ENCODE measurements at places on chromosomes 6 and 20. TPM values are rescaled to one million over a fixed set of nuclear protein-coding genes. Genes with fewer than 3 reads are reported as not detected.
A peak's percentile ranks its signal among the peaks of the same experiment; 100 is the strongest.

DNA sequence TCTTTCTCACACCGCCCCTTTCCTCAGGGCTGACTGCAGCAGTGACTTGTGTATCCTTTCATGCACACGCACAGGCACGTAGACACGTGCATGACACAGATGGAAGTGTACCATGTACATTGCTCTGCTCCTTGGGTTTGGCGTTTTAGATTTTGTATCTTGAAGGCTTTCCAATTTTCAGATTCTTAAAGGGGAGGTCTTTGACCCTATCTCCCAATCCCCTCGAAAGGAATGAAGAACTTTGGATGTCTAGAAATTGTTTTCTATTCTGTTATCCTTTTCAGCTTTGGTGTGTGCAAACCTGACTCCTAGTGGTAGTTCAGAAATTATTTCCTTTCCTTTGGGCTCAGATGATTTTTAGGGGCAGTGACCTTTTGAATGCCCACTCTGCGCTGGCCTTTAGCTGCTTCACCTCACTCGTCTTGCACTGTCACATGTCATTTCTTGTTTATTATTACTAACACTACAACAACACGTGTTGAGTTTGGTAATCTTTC lies 63.0 kb downstream of the HIVEP1 start:
- DNase-seq, result no peak
- H3K27ac ChIP-seq, result no peak overlapping the region
- H3K36me3 ChIP-seq, result no peaks in the 10 kb centered on the region

DNA sequence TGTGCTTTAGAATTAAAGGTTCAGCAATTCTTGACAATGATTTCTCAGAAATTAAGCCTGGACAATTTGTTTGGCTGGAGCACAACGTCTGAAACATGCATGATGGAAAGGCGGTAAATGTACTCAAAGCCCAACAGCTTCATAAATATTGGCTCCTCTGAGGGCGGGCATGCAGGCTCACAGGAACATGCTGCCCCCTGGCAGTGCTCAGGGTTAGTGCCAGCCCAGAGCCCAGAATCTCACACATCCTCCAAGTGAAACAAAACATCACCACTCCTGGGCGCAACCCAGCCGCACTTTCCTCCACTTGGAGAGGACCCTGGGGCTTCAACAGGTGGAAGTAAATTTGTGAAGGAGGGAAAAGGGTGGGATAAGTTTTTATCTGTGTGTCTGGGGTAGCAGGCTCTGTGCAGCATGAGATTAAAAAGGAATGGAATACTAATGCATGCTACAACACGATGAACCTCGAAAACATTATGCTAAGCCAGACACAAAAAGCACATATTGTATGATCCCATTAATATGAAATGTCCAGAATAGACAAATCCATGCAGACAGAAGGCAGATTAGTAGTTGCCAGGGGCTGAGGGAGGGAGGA lies 54.1 kb upstream of the PTPRT start:
- H3K27me3 ChIP-seq, result no peaks in the 10 kb centered on the region
- no peaks in the 10 kb centered on the region for H3K36me3 ChIP-seq
- no peak overlapping the region for H3K4me3 ChIP-seq

- H3K36me3 ChIP-seq, result no peaks in the 10 kb centered on the region
- H3K4me3 ChIP-seq, result no peak overlapping the region
- H3K4me1 ChIP-seq, result no peaks in the 10 kb centered on the region
- H3K27ac ChIP-seq, result no peak overlapping the region
- H3K27me3 ChIP-seq, result no peaks in the 10 kb centered on the region
Measured at GRCh38 chr6:142376115-142376514, 74.3 kb downstream of the ADGRG6 start.

DNA sequence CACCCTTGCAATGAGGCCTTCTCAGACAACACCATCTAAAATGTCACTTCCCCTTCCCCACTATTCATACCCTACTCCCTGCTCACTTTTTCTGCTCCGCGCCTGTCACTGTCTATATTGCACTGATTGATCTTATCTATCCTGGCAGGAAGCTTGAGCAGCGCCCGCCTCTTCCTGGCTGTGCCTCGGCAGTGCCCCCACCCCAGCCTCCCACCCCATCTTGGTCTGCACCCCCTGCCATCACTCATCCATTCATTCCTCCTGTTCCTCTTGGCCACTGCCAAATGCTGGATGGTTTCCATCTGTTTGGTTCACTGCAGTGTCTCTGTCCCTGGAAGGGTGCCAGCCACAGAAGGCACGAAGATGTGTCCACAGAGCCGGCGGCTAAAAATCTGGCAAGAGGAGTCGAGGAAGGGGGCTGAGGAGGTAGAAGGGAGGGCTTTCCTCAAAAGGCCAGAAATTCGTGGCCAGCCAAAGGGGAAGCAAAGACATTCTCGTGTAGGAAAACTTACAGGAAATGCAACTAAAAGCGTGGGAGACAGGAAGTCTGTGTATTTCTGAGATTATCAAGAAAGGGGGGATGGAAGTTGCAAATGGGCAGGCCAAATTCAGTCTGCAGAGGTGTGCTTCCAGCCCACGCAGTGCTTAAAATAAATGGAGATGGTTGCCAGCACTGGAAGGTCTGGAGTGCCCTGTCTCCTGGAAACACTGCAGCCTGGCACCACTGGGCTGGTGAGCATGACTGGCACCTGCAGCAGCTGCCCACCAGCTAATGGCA lies 27.6 kb downstream of the SYNJ2 start:
- H3K4me1 ChIP-seq, result no peaks in the 10 kb centered on the region
- H3K4me3 ChIP-seq, result no peak overlapping the region
- peak overlapping the region; percentile 32 for H3K27ac ChIP-seq
- H3K36me3 ChIP-seq, result no peaks in the 10 kb centered on the region

GRCh38 chr6:166604328-166604727 lies 17.9 kb upstream of the RAMACL start:
- no peak overlapping the region for H3K4me3 ChIP-seq
- no peak overlapping the region for H3K27ac ChIP-seq
- no peaks in the 10 kb centered on the region for H3K27me3 ChIP-seq

- no peak overlapping the region for H3K27ac ChIP-seq
- H3K36me3 ChIP-seq, result peaks cover 3% of the 10 kb centered on the region
- DNase-seq, result no peak
- H3K4me1 ChIP-seq, result no peaks in the 10 kb centered on the region
- no peak overlapping the region for H3K4me3 ChIP-seq
- H3K27me3 ChIP-seq, result no peaks in the 10 kb centered on the region
Measured at GRCh38 chr6:53523511-53524454, 21.1 kb downstream of the GCLC start.

DNA sequence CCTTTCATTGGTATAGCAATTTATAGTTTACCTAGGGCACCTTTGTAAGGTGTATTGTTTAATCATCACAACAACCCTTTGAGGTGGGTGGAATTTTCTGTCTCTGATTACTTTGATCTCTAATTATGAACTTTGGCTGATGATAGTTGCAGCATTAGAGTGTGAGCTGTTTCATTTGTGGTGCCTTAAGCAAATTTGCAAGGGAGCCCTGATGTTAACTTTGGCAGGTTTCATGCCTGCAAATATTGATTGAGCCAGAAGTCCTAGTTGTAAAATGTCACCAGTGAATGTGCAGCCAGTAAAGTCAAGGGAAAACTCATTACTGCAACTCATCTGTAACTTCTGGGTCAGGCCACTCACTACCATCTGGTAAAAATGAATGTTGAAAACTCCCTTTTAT lies 29.8 kb downstream of the CTNNBL1 start:
- H3K27me3 ChIP-seq, result no peaks in the 10 kb centered on the region
- no peaks in the 10 kb centered on the region for H3K36me3 ChIP-seq
- no peak overlapping the region for H3K27ac ChIP-seq

DNA sequence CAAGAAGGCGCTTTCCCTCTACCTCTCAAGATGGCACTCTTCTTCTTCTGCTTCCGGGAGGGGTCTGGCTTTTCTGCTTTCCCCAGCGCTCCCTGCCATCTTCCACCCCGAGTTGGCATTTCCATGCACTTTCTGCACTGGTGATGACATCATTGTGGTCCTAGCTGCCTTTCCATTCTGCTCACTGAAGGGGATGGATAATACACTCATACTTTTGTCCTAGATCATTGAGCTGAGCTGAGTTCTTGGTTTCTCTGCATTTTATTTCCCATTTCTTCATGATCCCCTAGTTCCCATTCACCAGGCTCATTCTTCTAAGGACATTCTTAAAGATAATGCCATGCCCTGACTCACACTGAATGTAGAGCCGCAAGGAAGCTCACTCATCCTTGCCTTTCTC lies 96.7 kb downstream of the EDN1 start:
- DNase-seq, result no peak
- no peaks in the 10 kb centered on the region for H3K27me3 ChIP-seq
- H3K36me3 ChIP-seq, result no peaks in the 10 kb centered on the region
- H3K4me1 ChIP-seq, result peaks cover 11% of the 10 kb centered on the region
- no peak overlapping the region for H3K4me3 ChIP-seq

- H3K4me3 ChIP-seq, result no peak overlapping the region
- no peaks in the 10 kb centered on the region for H3K27me3 ChIP-seq
- no peak for DNase-seq
- H3K36me3 ChIP-seq, result no peaks in the 10 kb centered on the region
Measured at GRCh38 chr20:57698116-57698866, 11.5 kb downstream of the PMEPA1 start.

GRCh38 chr6:115909923-115910546 lies 150.7 kb downstream of the FRK start:
- no peak overlapping the region for H3K27ac ChIP-seq
- DNase-seq, result no peak
- no peak overlapping the region for H3K4me3 ChIP-seq
- no peaks in the 10 kb centered on the region for H3K36me3 ChIP-seq

GRCh38 chr6:20810727-20811108 lies 276.5 kb downstream of the CDKAL1 start:
- peaks cover 2% of the 10 kb centered on the region for H3K4me1 ChIP-seq
- H3K27me3 ChIP-seq, result no peaks in the 10 kb centered on the region
- no peaks in the 10 kb centered on the region for H3K36me3 ChIP-seq
- H3K27ac ChIP-seq, result no peak overlapping the region

DNA sequence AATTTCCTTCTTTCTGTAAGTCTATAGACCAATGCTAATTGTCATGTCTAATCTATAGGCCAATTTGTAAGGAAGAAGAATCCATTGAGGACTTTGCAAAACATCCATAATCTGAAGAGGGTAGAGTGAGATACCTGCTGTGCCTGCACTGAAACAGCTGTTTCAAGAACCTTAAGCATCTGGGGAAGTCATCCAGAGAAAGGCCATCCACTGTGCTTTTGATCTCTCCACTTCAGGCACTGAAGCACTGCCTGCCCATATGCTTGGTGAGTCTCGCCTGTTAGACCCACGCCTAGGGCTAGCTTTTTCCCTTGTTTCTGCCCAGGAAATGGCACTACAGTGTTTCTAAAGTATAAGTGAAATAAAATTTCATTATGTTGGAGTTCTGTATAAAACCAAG lies 921.8 kb upstream of the EPHA7 start:
- no peak overlapping the region for H3K27ac ChIP-seq
- no peak overlapping the region for H3K4me3 ChIP-seq

DNA sequence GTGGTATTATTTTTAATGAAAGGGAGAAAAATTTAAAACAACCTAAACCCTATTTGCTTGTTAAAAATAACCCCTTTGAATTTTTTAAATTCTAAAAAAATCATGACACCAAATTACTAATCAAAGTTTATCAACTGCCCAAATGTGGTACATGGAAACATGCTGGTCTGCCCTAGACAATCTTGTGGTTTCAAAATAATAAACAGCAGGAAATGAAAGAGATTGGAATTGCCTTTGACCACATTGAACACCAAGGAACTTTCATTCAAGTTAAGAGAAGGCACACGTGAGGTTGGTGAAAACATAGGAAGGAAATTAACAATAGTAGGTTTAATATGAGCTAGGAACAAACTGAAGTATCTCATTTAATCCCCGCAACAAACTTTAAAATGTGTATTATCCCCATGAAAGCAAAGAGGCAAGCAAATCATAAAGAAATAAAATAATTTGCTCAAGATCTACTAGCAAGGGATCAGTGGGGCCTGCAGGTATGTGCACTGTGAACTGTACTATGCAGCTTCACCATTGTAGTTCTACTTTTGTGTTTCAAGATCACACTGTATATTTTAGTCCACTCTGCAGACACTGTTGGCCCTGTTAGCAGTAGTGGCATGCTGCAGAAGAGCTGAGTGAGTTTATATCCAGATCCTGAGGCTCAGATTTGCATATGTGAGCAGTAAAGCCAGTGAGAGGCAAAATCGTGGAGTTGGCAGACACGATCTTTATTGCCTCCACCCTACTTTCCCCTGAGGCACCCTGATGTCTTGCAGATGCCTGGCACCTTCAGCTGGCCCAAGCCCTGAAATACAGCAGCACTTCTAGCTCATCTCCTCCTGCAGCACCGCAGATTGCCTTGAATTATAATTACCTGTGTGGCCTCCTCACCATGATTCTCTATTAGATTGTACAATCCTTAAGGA lies 157.8 kb upstream of the TENT5A start:
- no peak overlapping the region for H3K27ac ChIP-seq
- no peak overlapping the region for H3K4me3 ChIP-seq
- peaks cover 1% of the 10 kb centered on the region for H3K4me1 ChIP-seq
- no peaks in the 10 kb centered on the region for H3K27me3 ChIP-seq
- H3K36me3 ChIP-seq, result no peaks in the 10 kb centered on the region

DNA sequence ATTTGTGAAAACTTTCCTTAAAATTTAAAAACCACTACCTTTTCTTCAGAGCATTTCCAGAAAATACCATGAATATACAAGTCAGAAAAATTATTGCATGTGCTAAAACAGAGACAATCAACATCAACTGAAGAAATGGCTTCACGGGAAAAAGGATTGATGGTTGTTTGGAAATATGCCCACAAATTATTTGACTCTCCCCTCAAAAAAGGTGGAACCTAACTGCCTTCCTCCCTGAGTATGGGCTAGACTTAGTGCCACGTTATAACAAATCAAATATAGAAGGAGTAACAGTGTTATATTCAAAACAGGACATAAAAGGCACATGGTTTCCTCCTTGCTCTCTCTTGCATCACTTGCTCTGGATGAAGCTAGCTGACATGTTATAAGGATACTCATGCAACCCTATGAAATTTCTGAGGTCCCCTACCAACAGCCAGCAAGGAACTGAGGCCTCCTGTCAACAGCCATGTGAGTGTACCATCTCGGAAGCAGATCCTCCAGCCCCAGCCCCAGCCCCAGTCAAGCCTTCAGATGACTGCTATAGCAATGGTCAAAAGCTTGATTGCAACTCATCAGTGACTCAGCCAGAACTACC lies 8.4 kb downstream of the BTBD9 start:
- no peaks in the 10 kb centered on the region for H3K27me3 ChIP-seq
- H3K4me1 ChIP-seq, result peaks cover 3% of the 10 kb centered on the region
- H3K4me3 ChIP-seq, result no peak overlapping the region
- H3K36me3 ChIP-seq, result no peaks in the 10 kb centered on the region
- no peak overlapping the region for H3K27ac ChIP-seq

DNA sequence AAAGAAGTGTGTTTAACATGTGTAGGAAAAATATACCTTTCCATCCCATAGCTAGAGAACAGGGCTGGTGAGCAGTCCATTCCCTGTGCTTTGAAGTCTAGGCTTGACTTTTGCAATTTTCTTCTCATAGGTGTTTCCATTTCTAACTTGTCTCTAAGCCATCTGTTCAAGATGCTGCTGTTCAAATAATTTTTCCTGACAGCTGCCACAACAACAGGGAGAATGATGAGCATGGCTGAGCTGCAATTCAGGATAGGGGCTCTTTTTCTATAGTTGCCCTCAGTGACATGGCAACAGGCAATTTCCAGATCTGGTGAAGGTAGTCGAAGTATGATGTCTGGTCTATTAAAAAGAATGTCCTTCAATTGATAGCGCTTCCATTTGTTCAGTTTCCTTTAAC lies 103.0 kb upstream of the HS3ST5 start:
- no peak overlapping the region for H3K27ac ChIP-seq
- H3K36me3 ChIP-seq, result no peaks in the 10 kb centered on the region

The INSM1 gene
- total RNA-seq, result not detected

The LTB gene
- total RNA-seq, result 3.6 TPM

The MOXD1 gene
- total RNA-seq, result 1.0 TPM

The MYB gene
- total RNA-seq, result not detected

The STMND1 gene
- not detected for total RNA-seq

The BHLHE23 gene
- total RNA-seq, result not detected

The MUC22 gene
- total RNA-seq, result not detected

Data from aorta (tissue), 5 donors.